ENCODE measurements at places on chromosomes 6 and 20. TPM values are rescaled to one million over a fixed set of nuclear protein-coding genes. Genes with fewer than 3 reads are reported as not detected.

MPIG6B gene
- 0.37 TPM for total RNA-seq

ATP6V1G2 gene
- 254 TPM for total RNA-seq

EFCAB8 gene
- total RNA-seq = not detected

SIRPG gene
- total RNA-seq = 1.6 TPM

BEND6 gene
- total RNA-seq = 84.6 TPM

HLA-DOB gene
- 1.2 TPM for total RNA-seq

SERPINB6 gene
- total RNA-seq = 51.8 TPM

EPB41L1 gene
- 332 TPM for total RNA-seq

ENTPD6 gene
- 139 TPM for total RNA-seq

PPP1R16B gene
- 168 TPM for total RNA-seq

NRN1 gene
- 167 TPM for total RNA-seq

TINAG gene
- 1.1 TPM for total RNA-seq

CDC40 gene
- total RNA-seq = 23.7 TPM

COL12A1 gene
- total RNA-seq = 12.7 TPM

SLPI gene
- 7.0 TPM for total RNA-seq

GNMT gene
- 1.7 TPM for total RNA-seq

ORC3 gene
- 25.4 TPM for total RNA-seq

SLC18B1 gene
- 32.8 TPM for total RNA-seq

PHF20 gene
- 66.6 TPM for total RNA-seq

LPA gene
- total RNA-seq = 0.70 TPM

PPP1R3G gene
- total RNA-seq = 2.7 TPM

CHMP4B gene
- total RNA-seq = 116 TPM

CST2 gene
- total RNA-seq = not detected

TMEM14B gene
- 52.2 TPM for total RNA-seq

PLA2G7 gene
- total RNA-seq = 4.3 TPM

CDH26 gene
- 10.7 TPM for total RNA-seq

GJA1 gene
- total RNA-seq = 309 TPM

DYNLT2 gene
- 3.6 TPM for total RNA-seq

VSX1 gene
- 2.1 TPM for total RNA-seq

SDHAF4 gene
- total RNA-seq = 18.9 TPM
